ENCODE measurements at places on chromosomes 3 and 15.

DNA sequence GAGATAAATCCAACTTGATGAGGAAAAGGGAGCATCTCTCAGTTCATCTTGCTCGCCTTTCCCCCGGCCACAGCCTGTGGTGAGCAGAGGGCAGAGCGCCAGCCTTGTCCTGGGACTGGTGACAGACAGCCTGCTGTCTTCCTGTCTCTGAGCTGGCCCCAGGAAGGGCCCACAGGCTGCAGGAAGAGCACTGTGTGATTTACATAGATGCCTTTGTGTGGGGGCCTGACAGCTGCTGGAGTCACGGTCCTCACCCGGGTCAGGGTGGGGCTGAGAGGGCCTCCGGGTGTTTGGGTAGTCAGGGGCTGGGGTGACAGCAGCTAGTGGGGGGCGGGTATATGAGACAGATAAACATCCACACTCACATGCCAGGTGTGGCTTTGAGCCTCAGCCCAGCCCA lies 29.3 kb downstream of the PLA2G4D start:
- no peak for DNase-seq

- no peak for DNase-seq
Measured at GRCh38 chr3:86990012-86990733, 776 bp downstream of the VGLL3 start.

GRCh38 chr15:64622410-64623260 lies 152.8 kb downstream of the RBPMS2 start:
- DNase-seq: no peak

- DNase-seq: peak; percentile 37
Measured at GRCh38 chr15:40470423-40471104, at the start of gene CHST14. TSS of gene CHST14 (plus strand) at chr15:40470984. CDS start at chr15:40471214, 230 bp downstream.

DNA sequence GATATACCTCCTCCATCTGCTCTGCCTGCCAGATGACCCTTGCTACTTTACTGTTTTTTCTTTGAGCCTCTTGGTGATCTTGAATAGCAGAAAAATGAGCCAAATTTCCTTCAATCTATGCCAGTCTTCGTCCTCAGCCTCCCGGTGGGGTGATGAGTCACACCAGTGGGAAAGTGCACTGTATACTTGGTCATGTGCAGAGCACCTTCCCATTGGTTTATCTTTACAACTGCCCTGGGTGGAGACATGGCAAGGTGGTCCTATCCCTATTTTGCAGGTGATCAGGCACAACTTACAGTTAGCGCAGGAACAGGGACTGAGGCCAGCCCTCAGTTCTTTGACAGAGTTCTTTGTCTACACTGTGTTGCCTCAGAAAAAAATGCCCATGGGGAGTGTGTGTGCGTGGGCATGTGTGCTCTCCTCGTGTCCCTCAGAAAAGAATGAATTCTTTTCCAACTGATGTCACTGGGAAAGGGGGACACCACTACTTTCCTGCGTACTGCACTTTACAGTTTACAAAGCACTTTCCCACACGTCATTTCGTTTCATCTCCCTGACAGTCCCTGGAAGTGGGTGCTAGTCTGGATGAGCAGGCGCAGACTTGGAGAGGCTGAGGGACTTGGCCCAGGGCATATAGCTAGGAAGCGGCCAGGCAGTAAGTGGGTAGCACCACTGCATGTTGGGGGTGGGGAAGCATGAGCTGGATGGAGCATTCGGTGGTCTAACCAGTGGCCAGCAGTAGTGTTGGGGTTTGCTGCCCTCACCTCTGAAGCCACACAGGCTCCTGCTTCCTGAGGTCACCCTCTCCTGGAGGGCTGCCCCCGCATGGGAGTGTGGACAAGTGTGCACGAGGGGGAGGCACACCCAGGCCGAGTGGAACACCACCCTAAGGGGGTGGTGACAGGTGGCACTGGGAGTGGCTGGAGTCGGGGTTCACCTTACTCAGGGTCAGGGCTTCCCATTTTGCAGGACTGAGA lies 24.1 kb downstream of the SMAD3 start:
- DNase-seq: no peak

- DNase-seq: no peak
Measured at GRCh38 chr15:85646538-85647091, 148.1 kb downstream of the KLHL25 start.

- DNase-seq: no peak
Measured at GRCh38 chr3:15791525-15791924, 6.3 kb downstream of the ANKRD28 start.

DNA sequence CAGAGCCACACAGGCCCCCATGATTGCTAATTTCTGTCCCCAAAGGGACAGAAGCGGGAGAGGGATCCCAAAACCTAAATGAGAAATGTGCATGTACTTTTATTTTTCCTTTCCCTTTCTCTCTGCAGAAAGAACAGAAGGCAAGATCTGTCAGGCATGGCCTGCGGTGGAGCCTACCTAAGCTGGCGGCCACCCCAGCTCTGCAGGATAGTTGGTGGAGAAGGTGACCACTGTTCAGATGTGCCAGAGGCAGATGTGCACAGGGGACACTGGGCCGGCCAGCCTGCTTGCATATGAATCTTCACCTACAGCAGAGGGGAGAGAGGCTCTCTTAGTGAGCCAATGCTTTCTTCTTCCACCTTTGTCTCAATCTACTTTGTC lies 2.1 kb upstream of the AMOTL2 start:
- DNase-seq: no peak

DNA sequence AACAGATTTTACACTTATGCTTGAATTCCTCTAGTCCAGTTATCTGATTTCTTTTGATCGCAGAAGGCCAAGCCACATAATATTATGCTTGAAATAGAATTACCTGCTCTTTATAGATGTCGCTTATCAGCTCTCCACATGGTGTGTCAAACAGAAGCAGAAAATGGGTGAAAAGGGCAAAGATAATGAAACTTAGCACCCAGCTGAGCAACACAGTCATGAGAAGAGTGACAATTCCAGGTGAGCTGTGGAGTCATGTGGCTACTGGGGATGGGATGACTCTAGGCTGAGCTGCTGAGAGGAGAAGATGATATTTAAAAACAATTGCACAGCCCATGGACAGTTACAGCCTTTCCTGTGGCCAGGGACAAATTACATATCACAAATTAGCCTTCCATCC lies 398.7 kb upstream of the PDZRN3 start:
- DNase-seq: no peak

DNA sequence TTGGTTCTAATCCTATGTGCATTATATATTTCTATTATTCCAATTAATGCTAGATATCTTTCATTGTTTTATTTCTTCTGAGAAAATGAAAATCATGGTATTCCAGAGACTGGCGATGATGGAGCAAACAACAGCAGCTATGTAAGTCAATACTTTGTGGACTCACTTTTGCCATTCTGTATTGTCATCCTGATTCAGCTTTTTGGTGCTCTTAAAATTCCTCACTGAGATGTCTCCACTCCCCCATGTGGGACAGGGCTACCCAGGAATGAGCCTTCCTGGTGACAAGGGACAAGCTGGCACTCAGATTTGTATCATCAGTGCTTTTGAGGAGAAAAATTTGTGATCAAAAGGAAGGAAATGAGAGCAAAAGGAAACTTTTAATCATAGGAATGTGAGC lies 56.7 kb upstream of the XCR1 start:
- no peak for DNase-seq

DNA sequence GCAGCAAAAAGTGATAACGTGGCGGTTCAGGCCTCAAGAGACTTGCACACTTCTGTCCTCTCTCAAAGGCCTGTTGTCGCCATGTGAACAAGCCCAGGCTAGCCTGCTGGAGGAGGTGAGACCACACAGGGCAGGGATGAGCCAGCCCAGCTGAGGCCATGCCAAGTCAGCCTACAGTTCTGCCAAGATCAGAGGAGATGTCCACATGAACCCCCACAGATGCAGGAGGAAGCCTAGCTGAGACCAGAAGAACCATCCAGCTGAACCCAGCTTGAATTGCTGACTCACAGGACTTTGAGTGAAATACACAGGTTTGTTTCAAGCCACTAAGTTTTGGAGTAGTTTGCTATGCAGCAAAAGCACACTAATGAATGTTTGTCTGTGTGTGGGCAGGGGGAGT lies 50.3 kb upstream of the SEC13 start:
- DNase-seq: no peak

DNA sequence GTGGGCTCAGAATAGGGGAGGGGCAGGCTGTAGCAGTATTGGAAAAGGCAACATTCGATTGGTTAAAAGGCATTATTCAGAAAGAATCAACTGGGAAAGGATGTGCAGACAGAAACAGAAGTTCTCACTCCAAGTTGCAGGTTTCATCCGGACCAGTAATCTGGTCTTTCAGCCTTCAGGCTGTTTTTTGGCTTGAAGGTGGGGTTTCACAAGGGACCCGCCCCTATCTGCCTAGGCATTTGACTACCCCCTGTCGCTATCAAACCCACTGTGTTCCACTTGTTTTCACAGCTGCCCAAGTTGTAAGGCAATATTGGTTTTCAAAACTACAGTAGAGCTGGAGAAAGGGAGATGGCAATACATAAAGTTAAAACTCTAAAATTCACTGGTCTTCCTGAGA lies 96.9 kb downstream of the VPS8 start:
- no peak for DNase-seq

DNA sequence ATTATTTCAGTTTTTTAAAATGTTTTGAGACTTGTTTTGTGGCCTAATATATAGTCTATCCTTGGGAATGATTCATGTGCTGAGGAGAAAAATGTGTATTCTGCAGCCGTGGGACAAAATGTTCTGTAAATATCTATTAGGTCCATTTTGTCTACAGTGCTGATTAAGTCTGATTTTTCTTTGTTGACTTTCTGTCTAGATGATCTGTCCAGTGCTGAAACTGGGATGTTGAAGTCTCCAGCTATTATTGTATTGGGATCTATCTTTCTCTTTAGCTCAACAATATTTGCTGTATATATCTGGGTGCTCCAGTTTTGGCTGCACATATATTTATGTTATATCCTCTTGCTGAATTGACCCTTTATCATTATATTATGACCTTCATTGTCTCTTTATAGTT lies 85.2 kb downstream of the UBE2E2 start:
- no peak for DNase-seq

DNA sequence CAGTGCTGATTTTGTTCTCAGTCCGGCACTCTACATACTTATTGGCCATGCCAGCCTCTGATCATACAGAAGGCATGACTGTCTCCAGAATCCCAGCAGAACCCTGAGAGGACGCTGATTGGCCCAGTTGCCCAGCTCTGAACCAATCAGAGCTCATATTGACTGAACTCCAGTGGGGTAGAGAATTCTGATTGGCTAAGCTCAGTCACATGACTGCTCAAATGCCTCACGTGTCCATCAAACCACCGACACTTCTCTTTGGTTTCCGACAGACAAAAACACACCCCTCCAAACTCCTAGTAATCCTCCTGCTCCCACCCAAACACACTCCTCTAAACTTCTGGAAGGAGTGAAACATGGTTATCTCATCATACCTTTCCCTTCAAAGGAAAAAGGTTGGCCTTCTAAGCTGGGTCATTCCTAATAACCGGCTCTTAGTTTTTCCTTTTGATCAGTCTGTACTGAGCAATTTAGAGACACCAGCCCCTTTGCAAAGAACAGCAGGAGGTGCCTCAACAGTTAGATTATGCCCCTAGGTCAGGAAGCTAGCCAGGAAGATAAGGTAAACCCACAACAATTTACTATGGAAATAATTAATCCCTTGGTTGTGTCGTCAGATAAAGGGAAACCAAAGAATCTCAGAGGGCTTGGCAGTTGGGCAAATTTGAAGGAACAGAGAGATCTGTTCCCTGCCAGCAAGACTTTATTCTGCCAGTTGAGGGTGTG lies 187.8 kb downstream of the TLE3 start:
- no peak for DNase-seq
